ENCODE measurements at places on chromosomes 11 and 22.

DNA sequence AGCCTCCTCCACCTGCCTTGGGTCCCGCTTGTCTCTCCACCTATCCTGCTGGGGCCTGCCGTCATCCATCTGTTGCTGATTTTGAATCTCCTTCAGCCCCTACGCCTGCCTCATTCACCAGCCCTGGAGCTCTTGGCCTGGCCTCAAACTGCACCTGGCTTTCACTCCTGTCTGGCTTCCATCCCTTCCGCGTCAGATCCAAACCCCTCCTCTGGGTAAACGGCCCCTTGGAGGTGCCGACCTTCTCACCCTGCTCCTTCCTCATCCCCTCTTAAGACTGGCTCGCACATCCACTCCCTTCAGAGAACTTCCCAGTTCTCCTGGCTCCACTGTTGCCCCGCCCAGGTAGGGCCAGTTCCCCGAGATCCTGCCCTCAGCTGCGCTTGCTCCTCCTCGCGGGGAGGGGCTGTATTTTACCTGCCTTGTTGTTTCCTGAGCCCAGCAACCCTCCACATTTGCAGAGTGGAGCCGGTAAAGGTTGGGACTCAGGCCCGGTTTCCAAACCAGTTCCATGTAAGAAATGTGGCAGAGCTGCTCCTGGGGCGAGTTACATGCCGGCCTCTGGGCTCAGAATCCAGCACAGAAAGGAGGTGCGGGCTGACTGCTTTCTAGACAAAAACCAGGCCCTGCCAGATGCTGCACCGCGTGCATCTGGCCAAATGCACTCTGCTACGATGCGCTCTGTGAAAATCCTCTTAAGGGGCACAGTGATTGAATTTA lies 13.9 kb upstream of the SHANK2 start:
- DNase-seq = no peak

DNA sequence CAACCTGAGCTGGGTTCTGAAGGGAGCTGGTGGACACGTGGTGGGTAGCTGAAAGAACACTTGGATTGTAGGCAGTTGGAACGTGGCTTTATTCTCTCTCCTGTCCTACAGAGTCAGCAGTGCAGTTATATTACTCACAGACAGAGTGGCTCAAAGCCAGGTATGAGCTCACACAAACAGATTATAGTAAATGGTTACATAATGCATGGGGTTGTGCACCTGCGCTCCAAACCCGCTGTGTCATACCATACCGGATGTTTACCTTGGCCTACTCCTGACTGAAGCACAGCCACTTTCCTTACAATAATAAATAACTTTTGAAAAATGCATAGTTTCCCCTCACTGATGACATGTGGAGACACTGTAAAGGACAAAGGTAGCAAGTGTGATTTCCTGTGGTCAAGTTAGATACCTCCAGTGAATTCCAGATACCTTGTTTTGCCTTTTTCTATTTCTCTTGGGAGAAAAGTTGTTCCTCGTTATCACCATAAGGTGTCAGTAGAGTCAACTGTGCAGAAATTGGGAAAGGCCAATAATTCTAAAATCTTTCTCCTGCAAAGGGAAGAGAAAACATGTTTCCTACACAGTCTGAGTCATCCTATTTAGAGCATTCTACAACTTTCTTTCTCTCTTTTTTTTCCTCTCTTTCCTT lies 13.5 kb downstream of the MS4A6A start:
- DNase-seq = no peak

- no peak for DNase-seq
Observed at GRCh38 chr11:34644669-34645406, 23.9 kb downstream of the EHF start.

DNA sequence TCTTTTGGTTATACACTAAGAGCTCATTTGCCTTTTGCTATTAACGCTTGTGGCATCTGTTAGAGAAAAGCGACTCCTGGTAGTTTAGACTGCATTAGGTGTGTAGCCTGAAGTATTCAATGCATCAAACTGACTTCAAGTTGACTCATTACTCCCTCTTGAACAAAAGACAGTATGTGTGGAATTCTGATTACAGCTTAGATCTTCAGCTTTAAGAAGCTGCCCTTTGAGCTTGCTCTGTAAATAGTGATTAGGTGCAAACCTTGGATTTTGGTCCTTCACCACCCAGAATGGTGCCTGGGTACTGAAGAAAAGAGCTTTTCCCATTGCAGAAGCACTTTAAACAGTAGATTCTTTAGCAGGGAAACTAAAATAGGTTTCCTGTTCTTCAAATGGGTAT lies 62.1 kb downstream of the FAT3 start:
- no peak for DNase-seq

All from stimulated activated CD8-positive, alpha-beta memory T cell treated with anti-CD3 and anti-CD28 coated beads, Interleukin-7, amount 100 ng/mL, for 4 hours (primary cell).